A549 treated with Hydrocortisone at 1 μM for 4 hours (cell line): ENCODE measurements at places on chromosomes 13 and 19. TPM values are rescaled to one million over a fixed set of nuclear protein-coding genes. Genes with fewer than 3 reads are reported as not detected.

The C19orf67 gene
- total RNA-seq = not detected in 5 replicates

The PSG1 gene
- 0.10 to 0.44 TPM (median 0.20 TPM) in 5 replicates for total RNA-seq

The ZNF700 gene
- total RNA-seq = 0.20 to 0.33 TPM (median 0.29 TPM) in 5 replicates

The TNFSF11 gene
- total RNA-seq = not detected in 5 replicates

The TMEM272 gene
- total RNA-seq = not detected in 5 replicates

The TRPC4 gene
- total RNA-seq = 0.03 TPM in 1 of 5 replicates, not detected in the others

The RASAL3 gene
- total RNA-seq = 0.10 TPM in 1 of 5 replicates, not detected in the others

The TMEM161A gene
- total RNA-seq = 20.7 to 24.5 TPM (median 24.3 TPM) in 5 replicates

The SIGLEC8 gene
- not detected in 5 replicates for total RNA-seq

The FCER2 gene
- total RNA-seq = not detected in 5 replicates

The SLC27A1 gene
- total RNA-seq = 2.4 to 2.9 TPM (median 2.5 TPM) in 5 replicates
